ENCODE measurements at places on chromosomes 3 and 15.

- H3K27ac ChIP-seq, result no peak overlapping the region
- H3K4me3 ChIP-seq, result no peak overlapping the region
- H3K27me3 ChIP-seq, result no peaks in the 10 kb centered on the region
- DNase-seq, result no peak
- no peaks in the 10 kb centered on the region for H3K4me1 ChIP-seq
Observed at GRCh38 chr3:150577855-150578254, 25.3 kb upstream of the SELENOT start.

GRCh38 chr15:93331545-93332167 lies 242.6 kb upstream of the RGMA start:
- H3K36me3 ChIP-seq, result no peaks in the 10 kb centered on the region
- no peak overlapping the region for H3K4me3 ChIP-seq
- no peak overlapping the region for H3K27ac ChIP-seq
- DNase-seq, result no peak

DNA sequence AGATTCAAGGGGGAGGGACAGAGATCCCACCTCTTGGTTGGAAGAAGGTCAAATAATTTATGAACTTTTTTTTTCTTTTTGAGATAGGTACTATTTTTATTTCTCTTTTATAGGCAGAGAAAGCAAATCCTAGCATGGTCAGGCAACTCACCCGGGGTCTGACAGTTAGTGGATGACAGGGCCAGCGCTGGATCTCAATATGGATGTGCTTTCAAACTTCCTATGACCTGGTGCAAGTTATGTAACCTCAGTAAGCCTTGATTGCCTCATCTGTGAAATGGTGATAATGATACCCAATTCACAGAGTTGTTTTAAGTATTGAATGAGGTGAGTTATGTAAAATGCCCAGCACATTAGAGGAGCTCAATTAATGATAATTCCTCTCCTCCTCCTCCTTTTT lies 86.8 kb upstream of the MEF2A start:
- H3K36me3 ChIP-seq, result peaks cover 5% of the 10 kb centered on the region
- peaks cover 48% of the 10 kb centered on the region for H3K4me1 ChIP-seq
- H3K4me3 ChIP-seq, result no peak overlapping the region
- no peaks in the 10 kb centered on the region for H3K27me3 ChIP-seq
- DNase-seq, result no peak

GRCh38 chr15:29690765-29691475 lies 131.3 kb downstream of the TJP1 start:
- no peak for DNase-seq
- no peak overlapping the region for H3K27ac ChIP-seq
- peaks cover 20% of the 10 kb centered on the region for H3K4me1 ChIP-seq
- no peak overlapping the region for H3K4me3 ChIP-seq

DNA sequence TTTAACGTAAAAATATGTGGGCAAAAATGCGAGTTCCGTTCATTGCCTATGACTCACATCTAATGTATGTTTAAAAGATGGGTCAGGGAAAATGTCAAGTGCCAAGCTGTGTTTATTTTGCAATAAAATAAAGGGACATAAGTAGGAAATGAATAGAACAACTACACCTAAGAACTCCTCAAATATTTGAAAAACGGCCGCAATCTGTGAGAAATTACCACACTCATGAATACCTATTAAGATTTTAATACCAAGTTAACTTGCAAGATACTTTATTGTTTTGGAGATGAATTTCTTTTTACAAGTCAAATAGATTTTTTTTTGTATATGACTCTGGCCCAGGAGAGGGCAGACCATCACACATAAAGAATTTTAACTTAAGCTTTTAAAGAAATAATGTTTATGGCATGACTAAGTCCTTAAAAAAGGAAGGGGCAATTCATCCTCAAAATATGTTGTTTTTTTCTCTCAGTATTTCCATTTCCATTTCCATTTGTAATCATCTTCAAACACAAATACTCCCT lies 152.7 kb downstream of the SUCNR1 start:
- no peak for DNase-seq
- peaks cover 1% of the 10 kb centered on the region for H3K36me3 ChIP-seq
- H3K27ac ChIP-seq, result peak overlapping the region; percentile 91
- H3K4me3 ChIP-seq, result peak overlapping the region; percentile 15

DNA sequence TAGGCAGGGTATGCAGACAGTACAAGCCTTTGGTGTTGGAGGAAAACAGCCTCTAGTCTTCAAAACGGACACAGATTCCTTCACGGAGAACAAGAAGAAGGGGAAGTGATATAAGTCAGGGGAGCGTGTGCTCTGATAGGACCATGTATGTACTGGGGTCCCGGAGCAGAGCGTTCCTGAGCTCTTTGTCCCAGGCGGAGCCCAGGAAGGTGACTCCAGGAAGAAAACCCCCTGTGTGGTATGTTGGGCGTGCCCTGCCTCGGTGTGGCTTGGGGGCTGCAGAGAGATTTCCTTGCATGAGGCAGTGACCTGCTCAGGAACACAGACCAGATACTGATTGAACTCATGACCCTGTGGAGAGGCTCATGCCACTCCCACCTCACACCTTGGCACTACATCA lies 21.7 kb downstream of the MELTF start:
- peaks cover 6% of the 10 kb centered on the region for H3K4me1 ChIP-seq
- no peak for DNase-seq
- H3K27me3 ChIP-seq, result no peaks in the 10 kb centered on the region
- H3K36me3 ChIP-seq, result peaks cover 2% of the 10 kb centered on the region
- H3K4me3 ChIP-seq, result no peak overlapping the region

GRCh38 chr3:95311272-95311671 lies 1248.4 kb downstream of the NSUN3 start:
- no peak for DNase-seq
- no peak overlapping the region for H3K27ac ChIP-seq
- no peaks in the 10 kb centered on the region for H3K4me1 ChIP-seq
- H3K36me3 ChIP-seq, result peaks cover 2% of the 10 kb centered on the region

GRCh38 chr15:100332721-100333120 lies 9.1 kb downstream of the ADAMTS17 start:
- DNase-seq, result peak; percentile 70
- no peaks in the 10 kb centered on the region for H3K4me1 ChIP-seq
- H3K27ac ChIP-seq, result no peak overlapping the region
- H3K36me3 ChIP-seq, result no peaks in the 10 kb centered on the region
- H3K4me3 ChIP-seq, result no peak overlapping the region

- H3K27me3 ChIP-seq, result no peaks in the 10 kb centered on the region
- H3K4me1 ChIP-seq, result peaks cover 38% of the 10 kb centered on the region
- no peak for DNase-seq
Observed at GRCh38 chr15:80694611-80695098, 455 bp upstream of the ABHD17C start.

- no peaks in the 10 kb centered on the region for H3K36me3 ChIP-seq
- no peak for DNase-seq
- H3K27me3 ChIP-seq, result peaks cover 24% of the 10 kb centered on the region
- no peak overlapping the region for H3K27ac ChIP-seq
- no peaks in the 10 kb centered on the region for H3K4me1 ChIP-seq
- no peak overlapping the region for H3K4me3 ChIP-seq
Observed at GRCh38 chr3:130779486-130779885, 32.9 kb upstream of the PIK3R4 start.

GRCh38 chr15:32705446-32705845 lies 12.4 kb upstream of the GREM1 start:
- no peaks in the 10 kb centered on the region for H3K27me3 ChIP-seq
- H3K36me3 ChIP-seq, result no peaks in the 10 kb centered on the region
- H3K27ac ChIP-seq, result no peak overlapping the region
- H3K4me1 ChIP-seq, result peaks cover 16% of the 10 kb centered on the region
- DNase-seq, result no peak

DNA sequence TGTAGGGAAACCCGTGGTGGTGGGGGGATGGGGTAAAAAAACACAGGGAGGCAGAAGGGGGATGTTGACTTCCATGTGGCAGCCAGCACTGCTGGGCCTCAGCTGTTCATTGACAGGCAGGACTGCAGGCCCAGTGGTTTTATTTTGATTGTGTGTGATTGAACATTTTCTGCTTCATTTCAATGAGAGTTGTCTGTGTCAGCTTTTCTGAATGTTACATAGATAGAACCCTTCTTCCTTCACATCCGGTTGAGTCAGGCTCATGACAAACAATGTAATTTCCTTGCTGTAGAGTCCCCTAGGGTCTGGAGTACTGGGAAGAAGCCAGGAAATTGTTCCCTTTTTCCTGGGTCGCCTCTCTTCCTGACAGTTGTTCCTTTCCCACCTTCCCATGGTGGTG lies 8.2 kb upstream of the RPP25 start:
- no peak for DNase-seq
- H3K36me3 ChIP-seq, result no peaks in the 10 kb centered on the region
- no peak overlapping the region for H3K4me3 ChIP-seq
- H3K4me1 ChIP-seq, result peaks cover 25% of the 10 kb centered on the region
- H3K27ac ChIP-seq, result peak overlapping the region; percentile 72
- no peaks in the 10 kb centered on the region for H3K27me3 ChIP-seq

- no peak for DNase-seq
- peaks cover 17% of the 10 kb centered on the region for H3K4me1 ChIP-seq
- H3K36me3 ChIP-seq, result peaks cover 17% of the 10 kb centered on the region
- no peak overlapping the region for H3K4me3 ChIP-seq
- H3K27ac ChIP-seq, result no peak overlapping the region
Observed at GRCh38 chr15:71957026-71957425, 146.7 kb downstream of the NR2E3 start.

Measured in osteocyte (in vitro differentiated cells).